Hepatocyte (in vitro differentiated cells): ENCODE measurements at places on chromosomes 4 and X. TPM values are rescaled to one million over a fixed set of nuclear protein-coding genes. Genes with fewer than 3 reads are reported as not detected.

GLUD2 gene
- total RNA-seq: 12.6 and 15.2 TPM in 2 replicates

NR3C2 gene
- 7.1 and 8.7 TPM in 2 replicates for total RNA-seq

F9 gene
- total RNA-seq: 8.0 and 13.0 TPM in 2 replicates

AKAP4 gene
- 0.23 TPM in 1 of 2 replicates, not detected in the other for total RNA-seq

PFKFB1 gene
- total RNA-seq: 1.5 and 2.1 TPM in 2 replicates

DNA sequence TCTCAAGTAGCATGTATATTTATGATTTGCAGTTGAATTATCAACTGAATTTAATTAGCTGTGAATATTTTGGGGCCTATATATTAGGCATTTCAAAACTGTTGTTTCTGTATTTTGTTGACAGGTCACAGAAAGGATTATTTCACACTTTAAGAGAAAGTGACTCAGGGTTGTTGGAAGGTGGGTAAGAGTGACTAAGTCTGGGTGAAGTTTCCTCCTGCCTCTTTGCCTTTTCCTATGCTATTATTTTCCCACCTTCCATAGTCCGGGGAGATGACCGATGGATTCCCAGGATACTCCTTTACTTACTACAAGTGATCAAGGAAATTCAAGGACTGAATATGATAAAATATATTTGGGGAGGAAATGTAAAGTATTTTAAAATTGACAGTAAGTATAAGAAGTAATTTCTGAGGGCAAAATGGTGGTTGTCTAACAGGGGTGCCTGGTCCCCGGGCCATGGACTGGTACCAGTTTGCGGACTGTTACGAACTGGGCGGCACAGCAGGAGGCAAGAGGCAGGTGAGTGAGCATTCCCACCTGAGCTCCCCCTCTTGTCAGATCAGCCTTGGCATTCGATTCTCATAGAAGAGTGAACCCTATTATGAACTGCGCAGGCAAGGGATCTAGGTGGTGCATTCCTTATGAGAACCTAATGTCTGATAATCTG lies 175.5 kb upstream of the GPRIN3 start:
- H3K36me3 ChIP-seq: no peaks in the 10 kb centered on the region
- no peak overlapping the region for H3K4me3 ChIP-seq
- no peak for DNase-seq
- no peaks in the 10 kb centered on the region for H3K4me1 ChIP-seq
- no peaks in the 10 kb centered on the region for H3K27me3 ChIP-seq

- no peaks in the 10 kb centered on the region for H3K27me3 ChIP-seq
- no peak for DNase-seq
- H3K27ac ChIP-seq: no peak overlapping the region
- no peaks in the 10 kb centered on the region for H3K36me3 ChIP-seq
- no peaks in the 10 kb centered on the region for H3K4me1 ChIP-seq
Measured at GRCh38 chrX:137999552-137999951, 433.6 kb downstream of the ZIC3 start.
